NB4 (cell line): ENCODE measurements at places on chromosomes 7 and 10.

DNA sequence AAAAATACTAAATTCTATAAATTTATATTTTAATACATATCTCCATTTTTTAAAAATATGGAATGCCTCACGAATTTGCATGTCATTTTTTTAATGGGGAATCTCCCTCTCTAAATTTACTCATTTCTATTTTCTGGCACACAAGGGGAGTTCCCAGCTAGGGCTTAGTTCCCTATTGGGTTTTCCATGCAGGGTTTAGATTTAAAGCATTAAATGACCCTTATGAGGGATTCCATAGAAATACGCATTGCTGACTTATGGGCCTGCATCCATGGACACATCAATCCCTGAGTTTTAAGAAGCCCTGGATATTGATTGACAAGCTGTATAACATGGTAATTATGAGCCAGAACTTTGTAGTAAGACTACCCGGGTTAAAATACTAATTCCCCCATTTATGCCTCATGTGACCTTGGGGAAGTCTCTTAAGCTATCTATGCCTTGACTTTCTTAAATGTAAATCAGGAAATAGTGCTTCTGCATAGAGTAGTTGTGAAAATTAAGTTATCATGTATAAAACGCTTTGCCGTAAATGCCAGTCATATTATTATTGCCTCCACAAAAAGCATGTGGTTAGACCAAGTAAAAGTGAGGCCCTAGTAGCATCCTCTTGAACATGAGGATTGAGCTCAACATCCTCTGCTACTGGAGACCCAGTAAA, 78.8 kb upstream of the ANKRD1 start:
- DNase-seq, result no peak

DNA sequence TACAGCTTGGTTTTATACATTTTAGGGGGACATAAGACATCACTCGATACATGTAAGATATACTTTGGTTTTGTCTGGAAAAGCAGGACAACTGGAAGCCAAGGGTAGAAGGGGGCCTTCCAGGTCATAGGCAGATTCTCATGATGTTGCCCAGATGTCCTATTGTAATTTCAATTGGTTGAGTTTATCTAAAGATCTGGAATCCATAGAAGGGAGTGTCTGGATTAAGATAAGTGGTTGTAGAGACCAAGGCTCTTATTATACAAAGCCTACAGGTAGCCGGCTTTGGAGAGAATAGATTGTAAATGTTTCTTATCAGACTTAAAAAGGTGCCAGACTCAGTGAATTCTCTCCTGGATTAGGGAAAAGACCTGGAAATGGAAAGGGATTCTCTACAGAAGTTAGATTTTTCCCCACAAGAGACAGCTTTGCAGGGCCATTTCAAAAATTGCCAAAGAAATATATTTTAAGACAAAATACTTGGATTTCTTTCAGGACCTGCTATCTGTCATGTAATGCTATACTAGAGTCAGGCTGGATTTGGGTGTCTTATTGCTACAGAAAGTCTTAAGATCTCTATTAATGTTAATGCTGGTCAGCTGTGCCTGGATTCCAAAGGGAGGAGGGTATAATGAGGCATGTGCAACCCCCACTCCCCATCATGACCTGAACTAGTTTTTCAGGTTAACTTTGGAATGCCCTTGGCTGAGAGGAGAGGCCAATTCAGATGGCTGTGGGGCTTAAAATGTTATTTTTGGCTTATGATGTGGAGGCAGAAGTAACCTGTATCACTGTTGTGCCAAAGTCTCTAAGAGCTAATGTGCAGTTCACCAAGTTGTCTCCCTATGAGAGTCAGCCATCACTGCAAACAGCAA, 511.1 kb upstream of the C7orf33 start:
- no peak for DNase-seq

GRCh38 chr10:92091965-92092364, 168.4 kb downstream of the BTAF1 start:
- no peak for DNase-seq

DNA sequence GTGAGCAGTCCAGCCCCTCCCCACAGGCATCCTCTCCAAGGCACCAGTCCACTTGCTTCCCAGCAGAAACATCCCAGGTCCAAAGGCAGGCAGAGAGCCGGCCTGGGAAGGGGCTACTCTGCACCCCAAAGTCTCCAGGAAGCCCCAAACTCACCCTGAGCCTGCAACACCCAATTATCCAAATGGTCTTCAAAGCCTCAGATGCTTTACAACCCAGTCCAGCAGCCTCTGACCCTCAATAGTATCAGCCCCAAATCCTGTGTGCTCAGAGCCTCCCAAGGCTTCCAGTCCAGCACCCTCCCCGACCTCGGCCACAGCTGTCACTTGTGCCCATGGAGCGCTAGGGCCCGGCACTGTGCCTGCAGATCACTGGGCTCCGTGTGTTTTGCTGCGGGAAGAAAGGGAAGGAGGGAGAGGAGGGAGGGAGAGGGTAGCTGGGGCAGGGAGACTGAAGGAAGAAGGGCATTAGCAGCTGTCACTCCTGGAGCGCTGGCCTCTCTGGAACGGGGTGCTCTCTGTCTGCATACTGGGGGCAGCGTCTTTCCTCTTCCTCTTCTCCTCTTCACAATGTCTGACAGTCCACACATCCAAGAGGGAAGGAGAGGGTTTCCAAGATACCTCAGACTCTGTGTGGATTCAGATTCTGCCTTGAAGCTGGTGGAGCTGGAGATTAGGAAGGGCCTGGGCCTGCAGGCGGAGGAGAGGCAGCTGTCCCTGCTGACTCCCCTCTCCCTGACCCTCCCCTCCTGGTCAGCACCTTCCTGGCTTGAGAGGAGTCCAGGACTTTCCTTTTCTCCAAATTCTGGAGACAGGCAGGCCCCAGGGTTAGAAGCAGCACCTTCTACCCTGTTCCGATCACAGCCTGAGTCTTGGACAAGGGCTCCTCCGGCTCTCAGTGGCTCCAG, 13.2 kb downstream of the CALML5 start:
- no peak for DNase-seq

DNA sequence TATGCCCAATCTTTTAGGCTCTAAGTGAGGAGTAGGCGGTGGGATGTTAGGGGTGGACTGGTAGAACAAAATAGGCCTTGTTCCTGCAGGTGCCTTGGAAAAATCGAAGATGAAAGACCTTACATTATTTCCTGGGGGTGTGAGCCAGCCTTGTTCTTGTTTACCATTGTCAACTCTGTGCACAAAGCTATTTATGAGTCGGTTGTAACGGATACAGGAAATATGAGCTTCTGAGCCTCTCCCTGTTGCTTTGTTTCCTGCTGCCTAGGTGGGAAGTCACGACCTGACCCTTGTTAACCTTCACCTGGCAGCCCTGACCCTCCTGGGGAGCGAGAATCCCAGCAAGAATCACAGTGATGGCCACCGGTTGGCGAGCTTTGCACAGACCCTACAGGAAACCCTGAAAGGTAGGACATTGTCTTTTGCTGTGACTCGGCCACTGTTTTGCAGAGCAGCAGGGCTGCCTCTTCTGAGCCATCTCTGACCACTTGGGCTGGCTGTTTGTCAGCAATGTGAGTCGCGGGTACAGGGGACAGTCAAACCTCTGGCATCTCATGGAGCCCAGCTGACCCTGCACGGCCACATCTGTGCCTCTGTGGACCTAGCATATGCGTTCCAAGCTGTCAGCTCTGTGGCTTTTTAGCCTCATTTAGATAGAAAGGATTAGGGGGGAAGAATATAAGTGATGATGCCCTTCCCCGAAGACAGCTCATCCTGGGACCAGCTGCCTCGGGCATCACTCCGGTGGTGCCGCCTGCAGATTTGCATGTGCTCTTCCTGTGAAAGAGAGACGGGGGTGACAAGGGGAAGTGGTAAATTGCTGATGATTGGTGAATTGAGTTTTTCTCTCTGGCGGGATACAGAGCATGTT, 102.1 kb upstream of the ANLN start:
- peak; percentile 54 for DNase-seq

DNA sequence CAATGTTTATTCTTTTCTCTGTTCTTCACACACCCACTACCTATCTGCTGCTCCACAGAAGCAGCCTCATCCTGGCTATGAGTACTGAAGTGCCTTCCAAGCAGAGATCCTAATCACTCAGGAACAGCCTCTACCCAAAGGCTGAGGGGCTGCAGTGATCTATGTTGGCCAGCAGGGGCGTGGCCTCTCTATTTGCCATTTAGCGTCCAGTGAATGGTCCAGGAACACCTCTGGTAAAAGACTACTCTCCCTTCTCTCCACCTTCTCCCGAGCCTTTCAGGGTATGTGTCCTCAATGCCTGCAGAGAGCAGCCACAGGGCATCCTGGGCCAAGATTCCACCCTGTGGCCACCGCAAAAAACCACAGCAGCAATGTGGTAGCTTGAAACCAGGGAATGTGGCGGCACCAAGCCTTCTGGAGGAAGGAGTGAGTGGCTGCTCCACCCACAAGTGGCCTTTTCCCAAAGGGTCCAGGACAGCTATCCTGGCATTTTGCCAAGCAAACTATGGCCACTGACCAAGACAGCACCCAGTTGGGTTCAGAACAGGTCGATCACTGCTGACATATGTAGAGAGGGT, 70.9 kb downstream of the SYPL1 start:
- peak; percentile 64 for DNase-seq

- DNase-seq, result no peak
Measured at GRCh38 chr10:51000164-51000563, 74.1 kb upstream of the PRKG1 start.

GRCh38 chr7:141053626-141054025, 20.2 kb upstream of the TMEM178B start:
- DNase-seq, result peak; percentile 8

GRCh38 chr10:86962136-86962980, 4.0 kb downstream of the SNCG start:
- peak; percentile 81 for DNase-seq

DNA sequence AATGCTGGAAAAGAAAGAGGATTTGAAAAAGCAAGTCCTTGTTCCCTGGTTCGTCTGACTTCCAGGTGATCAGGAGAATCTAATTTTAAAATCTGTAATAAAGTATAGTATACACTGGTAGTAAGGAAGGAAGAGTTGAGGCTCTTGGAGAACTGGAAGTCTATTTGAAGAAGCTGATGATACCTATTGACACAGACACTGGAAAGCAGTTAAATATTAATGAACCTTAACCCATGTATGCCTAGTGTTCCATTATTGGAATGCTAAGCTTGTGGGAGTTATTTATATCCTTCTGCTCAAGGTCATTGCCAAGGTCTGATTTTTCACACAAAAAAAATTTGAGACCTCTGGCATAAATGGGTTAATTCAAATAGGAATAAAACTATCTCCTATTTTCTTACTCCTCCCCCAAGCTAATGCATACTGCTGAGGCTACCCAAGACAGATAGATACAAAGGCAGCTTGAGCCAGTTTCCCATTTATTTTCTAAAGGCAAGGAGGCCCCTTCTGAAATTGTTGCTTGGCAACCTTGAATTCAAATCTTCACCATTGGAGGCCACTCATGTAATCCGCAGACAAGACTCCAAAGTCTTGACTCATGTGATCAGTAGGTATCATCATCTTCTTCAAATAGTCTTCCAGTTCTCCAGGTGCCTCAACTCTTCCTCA, 110.2 kb downstream of the FZD1 start:
- no peak for DNase-seq

- DNase-seq, result no peak
Measured at GRCh38 chr7:2112261-2113198, 120.2 kb downstream of the MAD1L1 start.

GRCh38 chr10:104844073-104844472, 203.0 kb downstream of the SORCS3 start:
- DNase-seq, result no peak

DNA sequence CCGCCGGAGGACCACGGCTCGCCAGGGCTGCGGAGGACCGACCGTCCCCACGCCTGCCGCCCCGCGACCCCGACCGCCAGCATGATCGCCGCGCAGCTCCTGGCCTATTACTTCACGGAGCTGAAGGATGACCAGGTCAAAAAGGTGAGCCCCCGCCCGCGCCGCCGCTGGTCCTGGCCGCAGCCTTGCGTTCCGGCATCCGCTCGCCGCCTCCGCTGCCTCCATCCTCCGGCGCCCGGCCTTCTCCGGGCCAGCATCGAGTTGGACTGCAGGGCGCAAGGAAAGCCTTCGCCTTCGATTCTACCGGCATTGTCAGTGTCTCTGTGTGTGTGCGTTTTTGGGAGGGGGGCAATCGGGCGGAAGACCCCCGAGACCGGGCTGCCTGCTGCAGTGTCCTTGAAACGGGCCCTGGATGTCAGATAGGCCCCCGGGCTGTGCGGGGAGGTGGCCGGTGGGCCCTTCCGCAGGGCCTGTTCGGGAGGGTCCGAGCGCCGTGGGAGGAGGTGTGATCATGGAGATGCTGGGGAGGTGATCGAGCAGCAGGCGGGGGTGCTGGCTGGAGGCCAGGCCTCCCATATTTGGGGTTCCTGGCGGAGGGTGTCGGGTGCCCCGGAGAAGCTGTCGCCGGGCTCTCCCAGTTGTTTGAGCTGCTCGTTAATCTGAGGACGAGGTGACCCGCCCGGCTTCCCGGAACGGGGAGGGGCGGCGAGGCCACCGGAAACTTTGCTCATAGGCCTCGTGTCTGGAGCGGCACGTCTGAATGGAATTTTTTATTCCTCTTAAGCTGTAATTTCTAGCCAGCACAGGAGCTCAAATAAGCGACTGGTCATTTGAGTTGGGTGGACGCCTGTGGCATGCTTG, 40.8 kb downstream of the HK1 start:
- DNase-seq, result no peak

DNA sequence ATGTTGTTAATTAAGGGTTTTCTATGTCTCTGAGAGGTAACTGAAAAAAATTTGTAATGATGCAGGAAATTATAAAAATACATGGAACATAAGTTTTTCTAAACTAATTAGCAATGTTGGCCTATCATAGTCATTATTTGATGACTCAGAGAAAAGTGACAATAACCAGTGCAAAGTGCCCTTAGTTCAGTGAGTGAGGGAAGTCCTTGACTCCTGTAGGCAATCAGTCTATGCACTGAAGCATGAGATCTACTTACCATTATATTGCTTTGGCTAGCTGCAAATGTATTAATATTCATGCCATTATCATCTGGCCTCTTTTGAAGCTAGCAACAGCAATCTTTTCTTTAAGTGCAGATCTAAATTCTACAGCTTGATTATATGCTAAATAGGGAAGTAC, 40.6 kb downstream of the CCDC172 start:
- DNase-seq, result no peak

GRCh38 chr7:39890411-39890810, 59.6 kb upstream of the CDK13 start:
- DNase-seq, result peak; percentile 26

DNA sequence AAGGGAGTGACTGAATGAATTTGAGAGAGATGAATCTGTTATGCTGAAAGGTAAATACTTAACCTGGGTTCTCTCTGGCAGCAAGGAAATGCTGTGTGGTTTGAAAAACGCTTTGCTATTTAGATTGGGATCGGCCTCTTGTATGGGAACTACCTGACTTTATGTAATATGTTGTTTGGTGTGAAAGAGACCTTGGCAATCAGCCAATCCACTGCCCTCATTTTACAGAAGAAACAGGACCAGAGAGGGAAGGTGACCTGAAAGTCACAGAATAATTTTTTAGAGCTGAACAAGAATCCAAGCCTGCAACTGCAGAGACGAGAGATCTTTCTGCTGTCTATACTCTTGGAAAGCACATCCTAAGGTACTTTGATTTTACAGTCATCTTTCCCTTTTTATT, 1.0 kb downstream of the BUD31 start:
- DNase-seq, result no peak
